ENCODE measurements at places on chromosomes 7 and 10. TPM values are rescaled to one million over a fixed set of nuclear protein-coding genes. Genes with fewer than 3 reads are reported as not detected.

GRCh38 chr7:101420436-101420835, 57.8 kb downstream of the COL26A1 start:
- DNase-seq: no peak

DNA sequence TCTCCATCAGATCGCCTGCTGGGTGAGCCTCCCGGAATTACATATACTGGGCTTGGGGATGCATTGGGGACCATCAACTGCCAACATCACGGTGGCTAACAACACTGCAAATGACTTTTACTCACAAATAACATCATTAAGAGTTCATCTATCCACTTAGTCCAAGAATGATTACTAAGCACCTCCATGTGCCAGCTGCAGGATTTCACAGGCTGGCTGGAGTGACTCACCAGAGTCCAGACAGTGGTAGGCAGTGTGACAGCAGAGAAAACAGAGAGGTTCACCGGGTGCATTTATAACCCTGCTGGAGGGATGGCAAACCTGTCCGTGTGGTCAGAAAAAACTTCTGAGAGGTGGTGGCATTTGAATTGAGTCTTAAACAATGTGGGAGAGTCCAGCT, 3.2 kb upstream of the IGFBP3 start:
- DNase-seq: no peak

- DNase-seq: no peak
These were observed 432.5 kb upstream of the PCDH15 start for GRCh38 chr10:55233505-55233904.

GRCh38 chr7:152014722-152015121, 10.8 kb upstream of the GALNT11 start:
- no peak for DNase-seq

- DNase-seq: no peak
These were observed 84.0 kb downstream of the ZNF92 start for GRCh38 chr7:65457705-65458104.

DNA sequence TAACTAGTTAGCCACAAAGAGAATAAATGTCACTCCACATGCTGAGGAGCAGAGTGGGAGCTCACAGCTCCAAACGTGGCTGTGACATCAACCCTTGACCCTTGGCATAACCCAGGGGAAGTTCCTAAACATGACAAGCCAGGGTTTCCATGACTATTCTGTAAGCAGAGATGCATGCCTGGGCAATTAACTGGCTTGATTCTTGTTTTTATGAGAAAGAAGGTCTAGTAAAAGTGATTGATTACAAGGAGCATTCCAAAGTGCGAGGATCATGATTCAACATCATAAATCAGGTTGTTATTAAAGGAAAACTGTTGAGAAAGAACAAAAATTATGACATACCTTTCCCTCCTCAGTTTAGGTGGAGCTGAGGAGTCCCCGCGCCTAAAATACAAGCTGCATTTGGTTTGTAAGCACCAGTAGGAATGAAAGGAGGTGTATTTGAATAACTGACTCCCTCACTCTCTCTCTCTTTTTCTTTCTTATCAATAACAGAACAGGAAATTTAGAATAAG, 108.4 kb downstream of the SFMBT2 start:
- DNase-seq: no peak

The OR2A12 gene
- not detected for total RNA-seq

- DNase-seq: no peak
These were observed 37.7 kb upstream of the TOMM7 start for GRCh38 chr7:22860337-22860736.

DNA sequence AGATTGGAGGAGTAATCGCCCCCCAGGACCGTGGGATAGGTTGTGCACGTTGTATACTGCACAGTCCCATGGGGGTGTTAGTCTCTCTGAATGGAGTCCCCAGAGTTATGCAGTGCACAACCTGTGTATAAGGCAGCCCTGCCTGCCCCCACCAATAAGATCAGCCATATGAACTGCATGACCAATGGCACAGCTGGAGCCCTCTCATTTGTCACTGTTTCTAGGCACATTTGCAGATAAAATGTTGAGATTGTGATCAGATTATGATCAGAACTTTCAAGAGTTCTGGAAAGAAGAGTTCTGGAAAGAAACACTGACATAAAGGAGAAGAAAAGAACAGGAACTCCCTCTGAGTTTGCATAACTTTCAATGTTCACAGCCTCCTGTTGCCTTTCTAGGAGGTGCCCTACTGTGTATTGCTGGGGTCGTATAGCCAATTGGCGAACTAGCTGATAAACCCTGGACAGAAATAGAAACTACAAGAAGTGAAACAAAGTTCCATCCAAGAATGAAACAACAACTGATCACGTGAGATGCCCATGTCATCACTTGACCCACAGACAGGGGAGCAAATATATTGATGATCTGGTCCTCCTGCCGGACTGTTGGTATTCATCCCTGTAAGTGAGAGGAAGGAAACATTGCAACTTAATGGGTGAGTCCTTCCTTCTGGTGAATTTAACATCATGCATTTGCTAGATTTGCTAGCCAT, 49.6 kb upstream of the TOMM7 start:
- no peak for DNase-seq

The NUTM2A gene
- total RNA-seq: 2.4 TPM

Measured in tibial nerve (tissue), 4 donors.